Stimulated activated CD8-positive, alpha-beta memory T cell treated with anti-CD3 and anti-CD28 coated beads, Interleukin-2, amount 100 ng/mL, for 1 hour (primary cell): ENCODE measurements at places on chromosomes 7 and 10.

- no peak for DNase-seq
These were observed 314.2 kb upstream of the GNAI1 start for GRCh38 chr7:79820387-79820786.

DNA sequence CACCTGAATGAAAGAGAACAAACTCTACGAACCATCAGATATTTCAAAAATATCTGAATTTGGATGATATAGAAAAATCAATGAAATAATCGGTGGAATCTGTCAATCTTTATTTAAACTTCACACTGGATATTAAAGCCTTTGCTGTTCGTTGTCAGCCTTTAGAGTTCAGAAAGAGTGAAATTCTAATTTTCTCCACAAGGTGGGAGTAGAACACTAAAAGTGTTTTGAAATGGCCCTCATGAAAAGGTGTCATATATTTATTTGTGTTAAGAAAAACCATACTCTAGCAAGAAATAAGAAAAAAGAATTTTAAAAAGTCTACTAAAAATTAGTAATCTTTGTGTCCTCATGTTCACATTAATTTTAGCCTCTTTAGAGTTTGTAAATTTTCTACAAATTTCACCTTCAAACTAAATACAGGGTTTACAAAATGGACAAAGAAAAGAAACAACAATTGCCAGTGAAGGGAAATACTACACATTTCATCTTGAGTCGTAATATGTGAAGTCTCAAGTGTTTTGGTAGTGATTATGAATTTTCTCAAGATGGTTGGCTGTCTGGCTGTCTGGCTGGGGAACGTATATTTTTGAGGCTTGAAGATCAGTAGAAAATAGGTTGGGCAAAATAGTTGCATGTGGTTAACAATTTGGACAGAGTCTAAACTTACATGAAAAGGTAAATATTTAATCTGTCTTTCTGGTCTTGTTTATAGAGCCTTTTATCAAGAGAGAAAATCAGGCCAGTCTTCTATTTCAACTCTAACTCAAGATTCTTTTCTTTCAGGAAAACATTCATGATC is 43.7 kb downstream of the DNAJB9 start:
- no peak for DNase-seq

DNA sequence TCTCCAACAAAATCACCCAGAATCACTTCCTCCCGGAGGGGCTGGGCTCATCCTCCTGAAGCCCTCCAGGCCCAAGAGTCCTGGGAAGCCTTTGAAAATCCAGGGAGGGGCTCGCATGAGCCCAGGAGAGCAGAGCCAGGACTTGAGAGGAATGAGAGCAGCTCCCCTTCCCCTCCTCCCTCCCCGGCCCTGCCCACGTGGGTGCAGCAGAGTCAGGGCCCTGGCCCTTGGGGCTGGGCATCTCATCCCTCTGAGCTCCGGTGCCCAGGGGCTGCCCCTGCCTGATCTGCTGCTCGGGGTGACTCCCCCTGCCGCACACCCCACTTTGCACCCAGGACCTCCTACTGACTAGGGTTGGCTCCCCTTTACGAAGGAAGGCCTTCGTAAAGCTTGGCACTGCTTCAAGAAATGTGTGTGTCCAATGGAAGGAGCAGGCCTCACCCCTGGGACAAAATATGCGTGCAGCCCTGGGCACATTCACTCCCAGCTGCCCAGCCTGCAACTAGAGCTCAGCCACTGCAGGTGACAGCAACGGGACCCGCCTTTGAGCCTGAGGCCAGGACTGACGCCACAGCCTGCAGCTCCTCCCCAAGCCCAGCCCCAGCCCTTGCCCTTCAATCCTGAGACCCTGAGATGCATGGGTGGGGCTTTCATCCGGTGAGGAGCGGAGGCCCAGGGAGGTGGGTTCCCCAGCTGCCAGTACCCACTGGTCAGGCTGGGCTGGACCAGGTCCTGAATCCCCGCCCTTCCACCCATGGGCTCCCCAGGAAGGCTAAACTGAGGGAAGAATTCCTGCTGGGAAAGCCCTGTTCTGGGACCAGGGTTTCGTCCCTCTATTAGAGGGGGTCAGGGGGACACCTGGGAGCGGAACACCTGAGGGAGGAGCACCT is 21.8 kb downstream of the PWWP2B start:
- DNase-seq, result no peak

GRCh38 chr7:90298145-90299038 is 22.7 kb downstream of the FAM237B start:
- no peak for DNase-seq
